ENCODE measurements at places on chromosomes 4 and X.

DNA sequence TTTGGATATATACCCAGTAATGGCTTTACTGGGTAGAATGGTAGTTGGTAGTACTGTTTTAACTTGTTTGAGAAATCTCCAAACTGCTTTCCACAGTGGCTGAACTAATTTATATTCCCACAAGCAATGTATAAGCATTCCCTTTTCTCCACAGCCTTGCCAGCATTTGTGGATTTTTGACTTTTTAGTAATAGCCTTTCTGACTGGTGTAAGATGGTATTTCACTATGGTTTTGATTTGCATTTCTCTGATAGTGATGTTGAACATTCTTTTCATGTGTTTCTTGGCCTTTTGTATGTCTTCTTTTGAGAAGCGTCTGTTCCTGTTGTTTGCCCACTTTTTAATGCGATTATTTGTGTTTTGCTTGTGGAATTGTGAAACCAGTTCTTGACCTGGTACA is 290.5 kb downstream of the BMPR1B start:
- DNase-seq: no peak

DNA sequence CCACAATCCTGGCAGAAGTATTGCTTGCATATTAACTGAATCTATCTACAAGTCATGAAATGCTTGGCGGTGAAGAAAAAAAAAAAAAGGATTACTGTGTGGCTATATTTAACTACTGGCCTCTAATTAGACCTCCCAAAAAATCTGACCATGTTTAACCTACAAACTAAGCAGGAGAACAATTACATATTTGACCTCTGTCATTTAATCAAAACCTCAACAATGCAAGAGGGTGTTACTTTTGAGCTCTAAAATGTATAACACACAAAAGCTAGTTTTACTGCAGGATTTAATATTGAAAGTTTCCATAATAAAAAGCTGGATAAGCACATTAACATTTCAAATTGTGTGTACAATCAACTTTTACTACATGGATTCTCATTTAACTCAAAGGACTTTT is 1.5 kb downstream of the ITM2A start:
- DNase-seq: no peak

GRCh38 chr4:140867356-140867755 is 111.2 kb upstream of the TBC1D9 start:
- no peak for DNase-seq

- DNase-seq: no peak
Measured at GRCh38 chr4:149706942-149707341, 108.7 kb downstream of the IQCM start.

DNA sequence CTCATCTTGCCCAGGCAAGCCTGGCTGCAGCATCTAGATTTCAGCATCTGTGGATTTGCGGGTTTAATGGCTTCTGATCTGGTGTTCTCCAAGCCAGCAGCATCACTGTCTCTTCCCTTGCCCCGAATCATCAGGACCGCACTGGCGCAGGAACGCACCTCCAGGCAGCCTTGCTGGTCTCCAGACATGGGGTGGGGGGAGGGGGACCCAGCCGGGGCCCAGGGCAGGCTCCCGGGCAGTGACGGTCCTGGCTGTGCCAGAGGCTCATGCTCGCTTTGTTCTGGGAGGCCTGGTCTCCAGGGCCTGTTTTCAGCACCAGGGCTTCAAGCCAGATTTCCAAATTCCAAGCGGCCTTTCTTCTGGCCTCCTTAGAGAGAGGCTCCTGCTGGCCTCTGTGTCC is 4.9 kb downstream of the CFAP99 start:
- DNase-seq: no peak

DNA sequence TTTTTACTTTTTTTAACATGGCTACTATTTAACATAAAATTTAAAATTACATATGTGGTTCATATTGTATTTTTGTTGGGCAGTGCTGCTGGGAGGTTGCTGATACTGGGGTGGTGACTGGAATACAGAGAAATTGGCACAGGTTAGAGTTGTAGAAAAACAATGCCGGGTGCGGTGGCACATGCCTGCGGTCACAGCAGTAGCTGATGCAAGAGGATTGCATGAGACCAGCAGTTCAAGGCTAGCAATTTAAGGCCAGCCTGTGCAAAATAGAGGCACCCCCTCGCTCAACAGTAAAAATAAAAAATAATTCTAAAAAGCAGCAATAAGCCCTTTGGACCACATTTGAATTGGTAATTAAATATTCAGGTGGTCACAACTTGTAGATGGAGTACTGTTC is 11.8 kb upstream of the CPE start:
- no peak for DNase-seq

GRCh38 chrX:25011589-25012432 is 4.0 kb downstream of the ARX start:
- no peak for DNase-seq

GRCh38 chr4:128716338-128716737 is 93.2 kb upstream of the JADE1 start:
- no peak for DNase-seq

- DNase-seq: no peak
Measured at GRCh38 chrX:148867596-148867995, 367.2 kb downstream of the AFF2 start.

- peak; percentile 28 for DNase-seq
Measured at GRCh38 chrX:48493890-48494364, 14.9 kb upstream of the PORCN start.

- DNase-seq: no peak
Measured at GRCh38 chrX:135737366-135738071, 24.1 kb downstream of the CT45A1 start.

GRCh38 chr4:172311682-172312081 is 498.5 kb downstream of the GALNTL6 start:
- DNase-seq: no peak

GRCh38 chrX:152991123-152991522 is 2.8 kb downstream of the PNMA5 start:
- no peak for DNase-seq

DNA sequence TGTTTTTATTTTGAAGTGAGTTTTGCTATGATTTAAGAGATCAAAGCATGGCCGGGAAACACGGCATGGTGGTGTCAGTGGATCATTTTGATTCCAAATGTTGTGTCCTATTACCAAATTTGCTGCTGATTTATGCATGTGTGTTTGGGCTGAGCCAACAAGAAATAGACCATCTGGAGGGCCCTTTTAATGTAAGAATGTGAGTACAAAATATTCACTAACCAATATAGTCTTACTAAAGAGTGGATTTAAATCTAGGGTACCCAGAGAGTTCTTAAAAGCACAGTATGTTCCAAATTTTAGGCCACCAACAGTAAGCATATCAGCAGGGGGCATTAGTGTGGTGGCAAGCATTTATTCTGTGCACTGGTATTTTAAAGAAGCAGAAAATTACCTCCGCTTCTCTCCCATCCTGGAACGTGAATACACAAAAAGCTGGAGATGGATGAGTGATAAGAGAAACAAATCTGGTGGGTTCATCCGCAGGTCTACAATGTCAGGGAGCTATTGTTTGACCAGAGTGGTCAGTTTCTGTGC is 444.4 kb upstream of the IGFBP7 start:
- no peak for DNase-seq

- DNase-seq: no peak
Measured at GRCh38 chr4:173211222-173211621, 42.6 kb downstream of the GALNT7 start.

DNA sequence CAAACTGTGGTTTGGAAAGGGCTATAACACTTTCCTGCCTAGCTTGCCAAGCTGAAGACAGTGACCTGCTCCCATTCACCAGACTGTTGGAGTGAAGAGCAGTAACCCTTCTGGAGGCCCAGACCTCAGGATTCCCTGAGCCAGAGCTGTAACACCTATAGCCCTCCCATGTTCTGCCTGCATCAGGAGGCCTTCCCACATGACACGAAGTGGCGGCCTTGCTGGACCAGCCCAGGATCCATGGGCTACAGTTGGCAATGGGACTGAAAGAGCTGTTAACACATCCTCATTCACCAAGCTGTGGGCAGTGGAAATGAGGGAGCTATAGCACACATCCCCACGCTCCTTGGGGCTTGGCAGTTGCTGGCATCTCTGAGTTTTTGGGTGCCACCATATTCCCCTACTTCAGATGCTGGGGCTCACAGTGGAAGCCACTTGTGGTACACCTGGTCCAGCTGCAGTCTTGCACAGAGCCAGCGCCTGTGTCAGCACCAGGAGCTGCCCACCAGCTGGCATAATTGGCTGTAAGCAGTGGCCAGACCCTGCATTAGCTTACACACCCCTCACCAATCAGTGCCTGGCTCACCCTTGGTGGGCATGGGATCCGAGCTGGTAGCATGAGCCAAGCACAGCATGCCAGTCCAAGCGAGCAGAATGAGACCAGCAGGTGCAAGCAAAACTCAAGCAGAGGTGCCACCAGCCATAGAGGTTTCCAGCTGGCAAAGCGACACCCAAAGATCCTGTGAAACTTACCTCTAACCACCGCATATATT is 1029.3 kb downstream of the TECRL start:
- no peak for DNase-seq

- no peak for DNase-seq
Measured at GRCh38 chrX:10634392-10635161, 14.2 kb upstream of the MID1 start.

- no peak for DNase-seq
Measured at GRCh38 chrX:47012131-47012530, 66.1 kb upstream of the RGN start.

GRCh38 chrX:35699642-35700041 is 98.5 kb upstream of the MAGEB16 start:
- peak; percentile 21 for DNase-seq

- no peak for DNase-seq
Measured at GRCh38 chr4:105150503-105150902, 3.8 kb downstream of the TET2 start.

DNA sequence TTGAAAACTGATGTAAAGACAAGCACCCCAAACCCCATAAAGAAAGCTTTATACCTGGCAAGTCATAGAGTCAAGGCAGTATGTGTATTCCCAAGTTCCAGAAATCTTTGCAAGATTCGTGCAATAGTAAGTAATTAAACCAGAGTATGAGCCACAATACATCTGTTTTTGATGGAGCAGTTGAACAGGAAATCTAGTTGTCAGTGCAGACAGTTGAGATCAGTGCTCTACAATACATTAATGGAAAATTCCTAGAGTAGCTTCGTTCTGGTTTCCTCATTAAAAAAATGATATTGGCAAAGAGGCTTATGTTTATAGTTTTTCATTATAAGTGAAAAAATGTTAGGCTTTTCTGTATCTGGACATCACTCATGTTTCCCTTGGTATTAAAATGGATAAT is 575.3 kb downstream of the TRIML1 start:
- DNase-seq: no peak

DNA sequence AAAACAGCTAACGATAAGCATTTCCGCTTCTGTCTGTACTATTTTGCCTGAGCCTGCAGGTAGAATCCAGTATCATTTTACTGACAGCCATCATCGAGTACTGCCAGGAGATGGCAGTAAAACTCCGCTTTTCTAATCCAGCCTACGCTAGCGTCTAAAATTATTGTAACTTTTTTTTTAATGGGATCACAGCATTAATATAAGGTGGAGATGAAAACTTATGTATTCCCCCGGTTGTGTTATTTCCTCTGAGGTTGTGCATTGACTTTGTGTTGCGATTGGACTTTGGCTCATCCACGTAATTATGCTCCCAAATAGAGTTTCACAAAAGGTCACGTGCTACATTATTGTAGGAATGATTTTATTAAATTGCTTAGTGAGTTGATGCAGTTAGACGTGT is 248.1 kb downstream of the C4orf33 start:
- peak; percentile 13 for DNase-seq

DNA sequence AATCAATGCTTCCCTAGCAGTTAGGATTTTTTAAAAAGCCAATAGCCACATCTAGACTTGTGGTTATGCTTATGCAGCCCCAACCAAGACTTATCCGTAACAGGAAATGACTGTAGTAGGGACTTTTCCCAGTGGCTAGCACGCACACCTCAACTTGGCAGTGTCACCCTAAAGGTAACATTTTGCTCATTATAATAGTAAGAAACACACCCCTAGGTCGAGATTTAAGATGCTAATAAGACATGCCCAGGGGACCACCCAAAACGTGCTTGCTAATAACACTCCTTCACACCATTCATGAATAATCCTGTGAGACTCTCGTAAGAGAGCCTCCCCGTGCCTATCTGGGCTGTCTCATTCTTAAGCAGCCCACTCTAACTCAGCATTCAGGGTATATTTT is 195.3 kb downstream of the CHIC1 start:
- peak; percentile 34 for DNase-seq

- DNase-seq: peak; percentile 39
Measured at GRCh38 chrX:7088968-7089615, 58.4 kb upstream of the STS start.
